Dermis microvascular lymphatic vessel endothelial cell (primary cell): ENCODE measurements at places on chromosomes 7 and 10. TPM values are rescaled to one million over a fixed set of nuclear protein-coding genes. Genes with fewer than 3 reads are reported as not detected.

- no peak for DNase-seq
Measured at GRCh38 chr10:65864036-65864435, 1061.8 kb upstream of the LRRTM3 start.

DNA sequence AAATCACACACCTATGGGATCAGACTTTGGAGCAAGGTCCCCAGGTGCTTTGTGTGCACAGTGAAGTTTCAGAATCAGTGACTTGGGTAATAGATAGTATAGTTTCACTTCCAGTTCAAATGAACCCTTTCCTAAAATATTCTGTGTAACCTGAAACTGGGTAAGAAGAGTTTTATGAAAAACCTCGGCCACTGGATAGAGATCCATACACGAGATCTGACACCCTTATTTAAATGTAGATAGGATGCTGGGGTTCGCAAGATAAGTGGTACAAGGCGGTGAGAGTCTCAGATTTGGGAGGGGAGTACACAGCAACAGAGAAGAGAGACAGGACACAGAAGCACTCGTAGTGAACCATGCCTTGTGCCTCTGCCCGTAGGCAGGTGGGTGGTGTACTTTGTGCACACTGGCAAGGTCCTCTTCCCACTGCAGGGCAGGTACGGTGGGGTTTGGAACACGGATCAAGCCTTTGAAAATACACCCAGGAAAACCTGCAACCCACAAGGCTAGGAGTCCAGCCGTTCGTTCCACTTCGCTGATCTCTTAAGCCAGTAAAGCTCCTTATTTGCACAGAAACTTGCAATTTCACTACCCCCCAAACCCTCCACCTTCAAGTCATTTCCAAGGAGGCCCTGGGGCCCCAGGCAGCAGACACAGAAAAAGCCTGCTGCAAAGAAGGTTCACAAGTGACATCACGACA lies 162.8 kb downstream of the USP6NL start:
- DNase-seq: no peak

DNA sequence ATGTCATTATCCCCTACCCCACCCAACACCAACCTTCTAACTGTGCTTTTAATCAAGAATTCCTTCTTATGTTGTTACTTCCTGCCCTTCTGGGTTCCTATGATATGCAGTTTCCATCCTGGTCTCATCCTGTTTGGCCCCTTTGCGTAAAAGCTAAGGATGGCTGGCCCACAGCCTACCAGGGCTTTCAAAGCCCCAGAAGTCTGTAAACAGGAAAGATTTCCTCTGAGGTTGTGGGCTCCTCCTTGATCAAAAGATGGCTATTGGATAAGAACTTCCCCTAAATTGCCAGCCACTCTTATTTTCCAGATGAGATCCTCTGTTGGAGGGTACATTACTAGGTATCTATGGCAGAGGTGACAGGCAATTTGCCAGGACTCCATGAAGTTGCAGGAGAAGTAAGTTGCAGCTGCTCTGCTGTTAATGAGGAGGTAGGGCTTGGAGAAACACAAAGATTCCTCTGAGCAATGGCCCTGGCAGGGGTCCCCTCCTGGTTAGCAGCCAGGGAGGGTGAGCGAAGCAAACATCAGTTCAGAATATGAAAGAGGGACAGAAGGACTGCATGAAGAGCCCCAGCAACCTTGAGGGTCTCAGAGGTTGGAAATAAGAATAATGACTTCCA lies 32.1 kb downstream of the NRP1 start:
- DNase-seq: no peak

GRCh38 chr7:108875139-108875538 lies 305.5 kb downstream of the DNAJB9 start:
- no peak for DNase-seq

DNA sequence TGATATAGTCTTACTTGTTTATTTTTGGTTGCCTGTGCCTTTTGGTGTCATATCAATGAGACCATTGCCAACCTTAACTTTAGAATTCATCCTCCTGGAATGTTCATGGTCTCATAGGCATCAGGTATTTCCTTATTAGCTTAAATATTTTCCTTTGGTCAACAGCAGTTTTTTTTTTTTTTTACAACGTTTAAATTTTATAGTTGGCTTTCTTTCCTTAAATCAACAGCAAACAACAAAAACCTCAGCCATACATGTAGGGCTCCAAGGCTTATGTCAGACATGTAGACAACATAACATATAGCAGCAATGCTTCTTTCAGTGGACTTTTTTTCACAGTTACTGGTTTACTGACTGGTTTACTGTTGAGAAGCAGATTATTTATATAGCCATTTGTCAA lies 22.7 kb downstream of the ENTPD7 start:
- DNase-seq: no peak

- DNase-seq: no peak
Measured at GRCh38 chr10:129405389-129405788, 61.7 kb upstream of the MGMT start.

GRCh38 chr10:73873838-73874215 lies 528 bp downstream of the CAMK2G start:
- no peak for DNase-seq

DNA sequence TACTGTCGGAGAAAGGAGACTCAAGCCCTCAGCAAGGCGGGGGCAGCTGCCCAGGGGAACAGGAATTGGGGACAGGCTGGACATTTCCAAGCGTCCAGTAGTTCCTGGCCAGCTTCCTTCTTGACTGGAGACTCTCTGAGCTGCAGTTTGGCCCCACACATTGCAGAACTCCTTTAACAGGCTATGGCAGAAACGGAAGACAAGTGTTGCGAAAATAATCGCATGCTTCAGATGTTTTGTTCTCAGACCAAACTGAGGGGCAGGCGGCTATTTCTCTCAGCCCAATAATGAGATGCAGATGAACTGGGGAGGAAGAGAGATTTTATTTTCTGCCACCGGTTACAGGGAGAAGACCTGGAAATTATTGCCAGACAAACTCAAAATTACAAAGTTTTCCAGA lies 88.0 kb upstream of the PFKP start:
- no peak for DNase-seq

GRCh38 chr7:74101061-74101681 lies 17.6 kb downstream of the LIMK1 start:
- no peak for DNase-seq

The AFAP1L2 gene
- 0.76 and 1.2 TPM in 2 replicates for total RNA-seq

The TEX36 gene
- total RNA-seq: not detected in 2 replicates

The CLEC2L gene
- total RNA-seq: not detected in 2 replicates

The TPK1 gene
- 16.4 and 17.7 TPM in 2 replicates for total RNA-seq

The ANKRD61 gene
- under 0.01 and 0.25 TPM in 2 replicates for total RNA-seq
